ENCODE measurements at places on chromosomes 11 and 22.

GRCh38 chr22:50581031-50581949, 1.4 kb downstream of the CHKB start:
- DNase-seq = no peak

- no peak for DNase-seq
These were observed 902 bp downstream of the RASGRP2 start for GRCh38 chr11:64742889-64743590.

DNA sequence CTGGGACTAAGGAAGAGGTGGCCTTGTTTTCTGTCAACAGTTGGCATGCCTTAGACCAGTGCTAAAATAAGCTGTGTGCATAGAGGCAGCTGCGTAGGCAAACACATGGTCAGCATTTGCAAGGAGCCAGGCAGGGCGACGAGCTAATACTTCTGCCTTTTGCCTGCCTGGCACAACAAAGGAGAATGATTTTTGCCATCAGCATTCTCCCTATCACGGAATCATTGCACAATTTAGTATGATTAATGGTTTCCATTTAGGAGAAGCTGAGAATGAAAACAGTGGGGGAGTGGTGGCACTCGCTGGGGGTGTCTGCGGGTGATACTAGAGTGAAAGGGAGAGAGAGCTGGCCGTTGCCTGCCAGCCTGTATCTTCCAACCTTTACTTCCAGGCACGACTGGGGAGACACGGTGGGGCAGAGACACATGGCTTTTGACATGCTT, 336.0 kb downstream of the CADM1 start:
- DNase-seq = no peak

- DNase-seq = no peak
These were observed 57.1 kb upstream of the C11orf87 start for GRCh38 chr11:109364851-109365250.

DNA sequence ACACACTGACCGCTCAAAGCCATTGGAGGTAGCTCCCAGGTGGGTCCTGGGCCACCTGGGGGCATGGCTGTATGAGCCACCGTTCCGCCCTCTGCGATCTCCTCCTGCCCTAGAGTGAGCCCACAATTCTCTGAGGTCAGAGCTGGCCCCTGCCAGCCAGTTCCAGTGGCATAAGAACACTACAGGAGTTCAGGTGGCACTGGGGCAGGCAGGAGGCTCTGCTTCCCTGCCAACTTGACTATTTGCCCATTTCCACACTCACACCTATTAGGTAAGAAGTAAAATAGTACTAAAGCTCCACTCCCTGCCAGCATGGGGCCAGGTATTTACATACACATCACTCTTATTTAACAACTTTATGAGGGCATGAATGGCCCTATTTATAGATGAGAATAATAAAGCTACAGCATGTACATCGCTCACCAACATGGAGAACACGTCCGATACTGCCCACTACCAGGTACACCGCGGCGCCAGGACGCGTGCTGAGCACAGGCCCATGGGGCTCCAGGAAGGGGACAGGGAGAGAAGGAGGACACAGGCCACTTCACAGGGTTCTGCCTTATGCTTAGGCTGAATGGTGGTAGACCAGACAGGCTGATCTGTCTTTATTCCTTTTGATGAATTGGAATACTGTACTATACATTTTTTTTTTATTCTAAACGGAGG, 26.2 kb downstream of the PISD start:
- DNase-seq = no peak

- DNase-seq = no peak
These were observed 607 bp upstream of the ZNF70 start for GRCh38 chr22:23751441-23751996.

- DNase-seq = peak; percentile 58
These were observed 22.0 kb downstream of the MMP20 start for GRCh38 chr11:102603091-102603490.

- no peak for DNase-seq
These were observed 4.0 kb upstream of the SGSM1 start for GRCh38 chr22:24801901-24802465.
